ENCODE measurements at places on chromosomes 1 and 21.
A peak's percentile ranks its signal among the peaks of the same experiment; 100 is the strongest.

- no peak for DNase-seq
These were observed 19.6 kb downstream of the C21orf91 start for GRCh38 chr21:17799414-17800164.

DNA sequence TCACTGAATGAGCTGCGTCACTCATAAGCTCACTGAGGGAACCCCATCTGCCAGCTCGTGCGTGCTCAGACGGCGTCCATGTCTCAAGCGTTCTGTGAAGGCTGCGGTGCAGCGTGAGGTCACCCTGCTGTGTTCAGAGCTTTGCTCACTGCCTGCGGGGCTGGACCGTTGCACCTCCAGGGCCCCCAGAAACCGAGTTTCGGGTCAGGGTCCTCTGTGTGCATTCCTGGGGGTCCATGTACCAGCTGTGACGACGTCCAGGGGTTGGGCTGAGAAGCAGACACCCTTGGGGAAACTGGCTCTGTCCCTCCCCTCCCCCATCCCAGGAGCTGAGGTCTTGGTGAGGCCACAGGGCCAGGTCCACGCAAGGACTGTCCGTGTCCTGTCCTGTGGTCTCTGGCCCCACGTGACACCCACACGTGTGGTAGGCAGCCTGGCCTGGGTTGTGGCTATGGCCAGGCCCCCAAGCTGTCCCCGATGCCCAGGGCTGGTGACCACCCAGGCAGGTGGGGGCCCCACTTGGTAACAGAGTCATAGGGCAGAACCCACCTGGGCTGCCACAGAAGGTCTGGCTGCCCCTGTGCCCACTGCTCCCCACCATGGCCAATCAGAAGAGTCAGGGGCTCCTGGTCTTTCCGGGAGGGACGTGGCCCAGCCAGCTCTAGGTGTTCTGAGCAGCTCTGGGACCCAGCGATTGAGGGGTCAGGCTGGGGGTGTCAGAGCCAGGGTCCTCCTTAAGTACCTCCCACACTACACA is 24.4 kb downstream of the FTCD start:
- no peak for DNase-seq

- DNase-seq, result no peak
These were observed 54.5 kb downstream of the BACE2 start for GRCh38 chr21:41222247-41223068.

DNA sequence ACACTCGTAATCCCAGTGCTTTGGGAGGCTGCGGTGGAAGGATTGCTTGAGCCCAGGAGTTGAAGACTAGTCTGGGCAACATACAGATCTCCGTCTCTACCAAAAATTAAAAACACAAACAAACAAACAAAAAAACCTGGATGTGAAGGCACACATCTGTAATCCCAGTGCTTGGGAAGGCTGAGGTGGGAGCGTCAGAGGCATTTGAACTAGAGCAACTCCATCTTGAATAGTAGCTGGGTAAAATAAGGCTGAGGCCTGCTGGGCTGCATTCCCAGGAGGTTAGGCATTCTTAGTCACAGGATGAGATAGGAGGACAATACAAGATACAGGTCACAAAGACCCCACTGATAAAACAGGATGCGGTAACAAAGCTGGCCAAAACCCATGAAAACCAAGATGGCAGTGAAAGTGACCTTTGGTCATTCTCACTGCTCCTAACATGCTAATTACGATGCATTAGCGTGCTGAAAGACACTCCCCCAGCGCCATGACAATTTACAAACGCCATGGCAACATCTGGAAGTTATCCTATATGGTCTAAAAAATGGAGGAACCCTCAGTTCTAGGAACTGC is 33.2 kb upstream of the RD3 start:
- no peak for DNase-seq

DNA sequence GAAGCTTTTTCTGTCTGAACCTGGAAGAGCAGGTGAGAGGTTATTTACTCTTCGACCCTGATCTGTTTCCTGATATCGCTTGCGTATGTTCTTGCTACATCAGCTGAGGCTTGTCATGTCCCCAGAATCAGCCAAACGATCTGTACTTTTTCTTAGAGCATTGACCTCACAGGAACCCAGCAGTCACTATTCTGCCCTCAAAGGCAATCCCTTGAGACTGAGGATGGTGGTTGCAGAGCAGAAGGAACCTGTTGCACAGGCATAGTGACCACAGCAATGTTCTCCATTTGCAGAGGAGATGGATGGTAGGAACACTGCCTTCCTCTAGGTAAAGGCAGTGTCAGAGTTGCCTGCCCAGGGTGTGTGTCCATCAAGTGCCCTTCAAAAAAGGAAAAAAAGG is 11.3 kb upstream of the LACTBL1 start:
- no peak for DNase-seq

DNA sequence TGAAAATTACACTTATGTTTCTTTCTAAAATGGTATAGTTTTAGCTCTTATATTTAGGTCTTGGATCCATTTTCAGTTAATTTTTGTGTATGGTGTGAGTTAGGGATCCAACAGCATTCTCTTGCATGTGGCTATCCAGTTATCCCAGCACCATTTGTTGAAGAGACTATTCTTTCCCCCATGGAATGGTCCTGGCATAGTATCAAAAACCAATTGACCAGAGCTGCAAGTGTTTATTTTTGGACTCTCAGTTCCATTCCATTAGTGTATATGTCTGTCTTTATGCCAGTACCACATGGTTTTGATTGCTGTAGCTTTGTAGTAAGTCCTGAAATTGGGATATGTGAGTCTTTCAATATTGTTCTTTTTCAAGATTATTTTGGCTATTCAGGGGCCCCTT is 14.3 kb downstream of the TTLL10 start:
- DNase-seq, result no peak

DNA sequence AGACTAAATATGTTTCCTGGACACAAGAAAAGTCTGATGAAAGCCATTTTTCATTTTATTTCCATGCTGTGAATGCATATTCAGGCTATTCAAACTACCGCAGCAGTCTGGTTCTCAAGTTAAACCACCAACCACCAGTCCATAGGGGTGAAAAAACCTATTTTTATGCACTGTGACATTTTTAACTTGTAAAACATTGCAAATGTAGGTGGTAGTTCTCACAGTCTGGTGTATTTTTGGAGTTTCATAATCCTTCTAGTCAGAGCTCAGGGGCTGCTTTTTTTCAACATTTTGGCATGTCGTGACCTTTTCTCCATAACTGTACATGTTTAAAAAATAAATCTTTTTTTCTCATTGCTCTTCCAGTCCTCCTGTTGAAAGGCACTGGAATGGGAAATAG is 907.6 kb upstream of the ADGRL2 start:
- DNase-seq, result no peak

- no peak for DNase-seq
These were observed 3.2 kb downstream of the DMBX1 start for GRCh38 chr1:46492871-46493270.

DNA sequence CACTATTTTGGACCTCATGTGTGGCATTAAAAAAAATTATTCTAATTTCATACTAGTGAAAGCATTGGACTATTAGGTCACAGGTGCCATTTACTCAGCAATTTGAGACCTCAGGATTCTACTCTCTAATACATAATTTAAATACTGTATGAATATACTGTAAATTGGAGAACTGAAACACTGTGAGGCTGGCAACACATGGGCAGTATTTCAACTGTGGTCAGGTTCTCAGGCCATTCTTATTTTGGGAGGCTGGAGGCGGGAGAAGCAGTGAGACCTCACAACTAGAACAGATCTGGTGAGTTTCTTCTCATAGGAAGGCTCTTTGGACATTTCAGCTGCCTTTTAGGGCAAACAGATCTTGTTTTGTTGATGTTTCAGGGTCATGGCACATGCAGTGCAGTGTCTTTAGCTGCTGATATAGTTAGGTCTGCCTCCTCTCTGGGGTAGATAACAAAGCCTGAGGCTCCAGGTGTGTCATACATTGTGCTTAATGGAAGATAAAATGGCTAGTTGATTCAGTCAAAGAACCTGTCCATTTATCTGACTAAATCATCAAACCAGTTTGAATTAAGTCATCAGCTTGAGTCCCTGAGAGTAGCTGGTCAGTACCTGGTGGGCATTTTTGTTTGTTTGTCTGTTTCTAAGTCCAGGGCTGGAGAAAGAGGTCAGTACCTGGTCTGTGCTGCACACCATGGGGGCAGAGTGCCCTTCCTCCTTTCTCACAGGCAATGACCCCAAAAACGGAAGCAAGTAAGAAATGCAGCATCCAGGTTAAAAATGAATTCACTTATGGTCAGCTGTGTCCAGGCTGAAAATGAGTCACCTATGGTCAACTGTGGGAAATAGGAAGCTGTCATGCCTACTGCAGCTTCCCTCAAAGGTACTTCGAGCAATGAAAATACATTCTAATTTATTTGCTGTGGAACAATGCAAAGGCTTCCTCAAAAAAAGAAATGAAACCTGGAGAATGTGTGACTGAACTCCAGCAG is 216.2 kb downstream of the SDCCAG8 start:
- peak; percentile 54 for DNase-seq

GRCh38 chr1:10475510-10475909 is 760 bp downstream of the PEX14 start:
- no peak for DNase-seq

DNA sequence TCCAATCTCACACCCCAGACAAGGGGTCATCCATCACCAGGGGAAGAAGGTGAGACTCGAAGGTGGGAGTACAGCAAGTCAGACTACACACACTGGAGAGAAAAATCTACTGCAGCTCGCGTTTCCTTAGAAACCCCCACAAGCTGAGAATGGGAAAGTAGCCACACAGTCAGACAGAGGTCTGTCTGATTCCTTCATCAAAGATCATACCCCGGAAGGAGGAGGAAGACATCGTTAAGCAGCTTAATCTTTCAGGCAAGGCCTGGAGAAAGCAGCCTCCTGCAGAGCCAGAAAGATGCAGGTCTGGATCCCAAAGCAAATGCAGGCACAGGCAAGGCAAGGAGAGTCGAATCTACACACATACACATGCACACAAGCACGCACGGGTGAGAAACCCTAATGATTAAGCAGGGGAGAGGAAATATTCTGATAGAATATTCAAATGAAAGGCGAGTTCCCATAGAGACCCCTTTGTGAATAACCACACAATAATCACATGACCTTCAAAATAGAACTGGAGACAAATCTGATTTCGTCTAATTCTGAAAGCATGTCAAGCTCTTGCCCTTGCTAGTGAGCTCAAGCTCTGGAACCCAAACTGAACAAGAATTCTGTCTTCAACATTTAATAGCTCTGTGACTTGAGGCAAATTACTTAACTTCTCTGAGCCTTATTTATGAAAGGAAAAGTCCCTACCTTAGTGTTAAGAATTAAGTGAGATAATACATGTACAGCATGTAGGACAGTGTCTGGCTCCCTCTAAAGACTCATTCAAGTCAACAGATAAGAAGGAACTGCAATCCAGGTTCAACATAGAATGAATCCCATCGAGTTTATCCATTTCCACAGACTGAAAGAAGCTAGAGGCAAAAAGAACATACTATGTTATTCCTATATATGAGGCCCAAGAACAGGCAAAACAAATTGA is 387.8 kb downstream of the OMA1 start:
- no peak for DNase-seq

- no peak for DNase-seq
These were observed 13.6 kb downstream of the TTC39A start for GRCh38 chr1:51316846-51317120.
